CD8-positive, alpha-beta T cell (primary cell): ENCODE measurements at places on chromosomes 7 and 10.

DNA sequence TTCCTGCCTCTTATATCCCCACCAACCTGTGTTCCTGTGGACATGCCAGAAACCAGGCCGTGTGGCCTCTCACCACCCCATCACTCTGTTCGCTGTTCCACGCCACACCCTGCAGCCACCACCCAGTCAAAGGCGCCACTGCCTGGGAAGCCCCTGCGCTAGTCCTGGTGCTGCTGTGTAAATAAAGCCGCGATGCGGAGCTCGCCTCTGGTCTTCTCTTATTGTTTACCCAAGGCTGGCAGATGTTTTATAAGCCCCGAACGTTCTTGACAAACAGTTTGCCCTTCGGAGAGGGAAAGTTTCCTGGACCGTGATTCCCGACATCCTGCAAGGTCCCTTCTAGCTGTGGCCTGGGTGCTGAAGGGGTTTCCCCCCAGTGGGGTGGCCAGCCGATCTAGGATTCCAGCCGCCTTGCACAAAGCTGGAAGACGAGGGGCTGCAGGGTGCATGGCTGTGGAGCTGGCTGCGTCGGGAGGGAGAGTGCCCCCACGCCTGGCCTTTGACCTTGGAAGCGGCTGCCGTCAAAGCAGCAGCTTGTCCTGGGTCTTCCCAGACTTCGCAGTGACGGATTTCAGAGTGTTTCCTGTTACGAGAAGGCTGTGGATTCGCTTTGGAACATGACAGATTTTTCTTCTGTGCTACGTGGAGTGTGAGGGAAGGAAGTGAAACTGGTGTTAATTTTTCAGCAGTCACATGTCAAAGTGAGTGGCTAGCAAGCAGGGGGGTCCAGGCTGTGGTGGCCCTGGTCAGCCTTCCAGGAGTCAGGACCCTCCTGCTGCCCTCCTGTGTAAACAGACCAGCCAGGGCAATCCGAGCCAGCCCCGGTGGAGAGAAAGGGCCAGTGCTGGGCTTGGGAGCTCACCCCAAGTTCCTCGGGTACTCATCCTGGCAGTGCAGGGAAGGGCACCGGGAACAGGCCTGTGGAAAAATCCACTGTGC lies 61.6 kb downstream of the LHPP start:
- DNase-seq: no peak

- DNase-seq: no peak
These were observed 591.9 kb upstream of the IGFBP3 start for GRCh38 chr7:46512891-46513413.

DNA sequence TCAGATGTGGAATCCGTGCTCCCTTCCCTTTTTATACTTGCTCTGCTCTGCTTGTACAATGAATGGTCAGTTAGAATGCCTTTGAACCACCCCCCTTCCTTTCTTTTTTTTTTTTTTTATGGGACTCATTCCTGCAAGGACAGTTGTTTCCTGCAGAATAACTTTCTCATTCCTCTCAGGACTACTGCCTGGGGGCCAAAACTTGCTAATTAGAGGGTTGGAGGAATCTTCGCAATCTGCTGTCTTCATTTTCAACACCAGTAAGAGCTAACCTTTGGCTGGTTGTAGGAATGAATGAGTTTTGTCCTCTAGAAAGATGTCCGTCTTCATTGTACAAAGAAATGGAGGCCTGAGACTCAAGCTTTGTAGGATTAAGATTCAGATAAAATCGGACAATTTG lies 868.1 kb downstream of the LRMDA start:
- no peak for DNase-seq

DNA sequence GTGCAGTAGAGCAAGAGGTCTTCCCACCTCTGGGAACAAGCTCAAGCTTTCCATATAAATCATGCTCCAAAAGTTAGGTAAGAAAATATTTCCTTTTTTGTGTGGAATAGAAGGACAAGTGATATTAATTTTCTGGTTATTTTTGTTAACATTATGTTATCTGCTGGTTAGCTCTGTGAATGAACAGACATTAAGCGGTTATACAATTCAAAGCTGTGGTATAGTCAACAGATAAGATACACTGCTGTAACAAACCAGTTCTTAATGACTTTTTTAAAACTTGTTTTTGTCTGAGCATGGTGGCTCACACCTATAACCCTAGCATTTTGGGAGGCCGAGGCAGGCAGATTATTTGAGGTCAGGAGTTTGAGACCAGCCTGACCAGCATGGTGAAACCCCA lies 43.0 kb upstream of the PRKAR2B start:
- DNase-seq: no peak

- DNase-seq: no peak
These were observed 89.5 kb upstream of the ZNF438 start for GRCh38 chr10:31120961-31121685.

DNA sequence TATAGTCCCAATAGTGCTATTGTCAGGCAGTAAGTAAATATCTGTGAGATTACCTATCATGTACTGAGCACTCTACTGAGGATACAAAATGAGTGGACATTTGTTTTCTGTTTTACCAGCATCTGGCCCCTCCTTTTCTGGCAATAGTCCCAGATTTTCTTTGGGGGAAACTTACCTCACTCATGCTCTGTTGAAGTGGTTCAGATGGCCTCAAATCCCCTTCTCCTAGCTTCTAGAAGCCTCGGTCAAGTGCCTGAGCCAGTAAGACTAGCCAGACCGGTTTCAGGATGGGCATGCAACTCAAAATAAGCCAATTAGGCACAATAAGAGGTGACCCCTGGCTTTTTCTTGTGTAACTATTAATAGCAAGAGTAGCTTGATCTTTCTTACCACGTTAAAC lies 19.7 kb downstream of the TRDMT1 start:
- DNase-seq: no peak
